ENCODE measurements at places on chromosomes 5 and 9.
A peak's percentile ranks its signal among the peaks of the same experiment; 100 is the strongest.

DNA sequence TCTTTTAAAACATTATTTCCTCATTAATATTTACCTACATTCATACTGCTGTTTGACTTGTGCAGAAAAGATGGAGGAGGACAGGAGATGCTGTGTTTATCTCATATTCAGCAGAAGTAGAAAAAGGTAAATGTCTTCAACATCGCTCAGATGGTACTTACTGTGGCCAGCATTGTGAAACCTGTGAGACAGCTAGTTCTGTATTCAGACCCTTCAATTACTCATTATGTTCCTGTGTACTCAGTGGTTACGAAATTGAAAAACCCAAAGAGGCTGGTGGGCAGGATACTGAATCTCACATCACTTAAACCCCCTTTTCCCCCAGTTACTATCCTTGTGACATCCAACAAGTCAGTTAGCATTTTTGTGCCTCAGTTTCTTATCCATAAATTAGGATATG lies 216.0 kb downstream of the KDM4C start:
- ATAC-seq, result no peak

DNA sequence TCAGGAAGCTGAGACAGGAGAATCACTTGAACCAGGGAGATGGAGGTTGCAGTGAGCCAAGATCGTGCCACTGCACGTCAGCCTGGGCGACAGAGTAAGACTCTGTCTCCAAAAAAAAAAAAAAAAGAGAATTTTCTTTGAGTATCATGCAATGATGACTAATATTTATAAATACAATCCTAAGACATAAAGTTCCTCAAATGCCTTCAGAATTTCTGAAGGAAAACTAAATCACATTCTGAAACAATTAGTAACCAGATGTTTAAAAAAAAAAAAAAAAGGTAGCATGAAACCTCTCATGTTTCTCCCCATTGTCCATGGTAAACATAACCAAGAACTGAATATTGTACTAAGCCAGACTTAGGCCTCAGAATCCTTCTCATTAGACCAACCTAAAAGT lies 23.1 kb downstream of the MLLT3 start:
- no peak for ATAC-seq

DNA sequence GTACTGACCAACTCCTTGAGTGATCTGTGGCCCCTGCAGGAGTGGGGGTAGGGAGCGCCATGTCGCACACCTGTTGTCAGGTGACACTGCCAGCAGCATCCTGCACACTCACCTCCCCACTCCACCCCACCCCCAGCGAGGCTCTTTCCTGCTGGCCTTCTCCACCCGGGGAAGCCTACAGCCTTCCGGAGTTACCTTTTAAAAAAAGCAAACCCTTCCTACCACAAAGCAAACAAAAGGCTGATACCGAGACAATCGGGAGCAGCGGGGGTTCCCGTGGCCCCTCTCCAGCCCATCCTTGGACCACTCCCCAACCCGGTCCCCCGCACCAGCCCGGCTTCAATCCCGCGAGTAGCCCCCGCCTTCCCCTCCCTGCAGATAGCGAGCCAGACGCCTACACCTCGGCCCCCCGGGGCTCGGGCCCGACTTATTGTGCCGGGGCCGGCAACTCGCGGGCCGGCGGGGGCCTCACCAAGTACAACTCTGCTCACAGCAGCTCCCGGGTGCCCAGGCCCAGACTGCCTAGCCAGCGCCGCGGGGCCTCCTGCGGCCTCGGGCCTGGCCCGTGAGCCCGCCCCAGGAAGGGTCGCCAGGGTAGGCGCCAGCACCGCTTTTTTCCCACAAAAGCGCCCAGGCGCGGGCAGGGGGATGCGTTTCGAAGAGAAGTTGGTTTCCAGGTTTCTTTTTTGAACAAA lies 724 bp downstream of the MACROH2A1 start:
- peak; percentile 37 for ATAC-seq

- ATAC-seq, result no peak
Measured at GRCh38 chr5:151199581-151200185, 24.2 kb downstream of the CCDC69 start.

DNA sequence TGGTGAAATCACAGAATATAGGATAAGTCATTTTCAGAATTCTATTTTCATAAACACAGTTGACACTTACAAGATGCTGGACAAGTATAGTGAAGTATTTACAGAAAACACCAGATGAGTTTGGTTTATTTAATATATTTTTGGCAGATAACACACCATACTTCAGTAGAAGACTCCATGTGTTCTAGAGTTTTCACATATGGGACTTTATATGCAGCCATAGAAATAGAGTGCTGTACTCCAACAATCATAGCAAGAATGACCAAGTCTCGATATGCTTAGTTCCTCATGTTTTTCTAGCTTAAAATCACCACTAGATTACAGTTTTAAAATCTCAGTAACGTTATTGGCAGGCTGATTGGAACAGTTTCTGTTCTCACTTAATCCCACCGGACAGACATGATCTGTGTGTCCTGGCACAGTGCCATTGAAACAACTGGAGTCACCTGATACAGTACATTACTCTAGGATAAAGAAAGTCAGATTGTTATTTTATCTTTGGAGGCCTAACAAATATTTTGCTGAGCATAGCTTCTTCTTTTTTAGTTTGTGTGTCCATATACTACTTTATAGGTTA lies 45.8 kb upstream of the ERBIN start:
- no peak for ATAC-seq

DNA sequence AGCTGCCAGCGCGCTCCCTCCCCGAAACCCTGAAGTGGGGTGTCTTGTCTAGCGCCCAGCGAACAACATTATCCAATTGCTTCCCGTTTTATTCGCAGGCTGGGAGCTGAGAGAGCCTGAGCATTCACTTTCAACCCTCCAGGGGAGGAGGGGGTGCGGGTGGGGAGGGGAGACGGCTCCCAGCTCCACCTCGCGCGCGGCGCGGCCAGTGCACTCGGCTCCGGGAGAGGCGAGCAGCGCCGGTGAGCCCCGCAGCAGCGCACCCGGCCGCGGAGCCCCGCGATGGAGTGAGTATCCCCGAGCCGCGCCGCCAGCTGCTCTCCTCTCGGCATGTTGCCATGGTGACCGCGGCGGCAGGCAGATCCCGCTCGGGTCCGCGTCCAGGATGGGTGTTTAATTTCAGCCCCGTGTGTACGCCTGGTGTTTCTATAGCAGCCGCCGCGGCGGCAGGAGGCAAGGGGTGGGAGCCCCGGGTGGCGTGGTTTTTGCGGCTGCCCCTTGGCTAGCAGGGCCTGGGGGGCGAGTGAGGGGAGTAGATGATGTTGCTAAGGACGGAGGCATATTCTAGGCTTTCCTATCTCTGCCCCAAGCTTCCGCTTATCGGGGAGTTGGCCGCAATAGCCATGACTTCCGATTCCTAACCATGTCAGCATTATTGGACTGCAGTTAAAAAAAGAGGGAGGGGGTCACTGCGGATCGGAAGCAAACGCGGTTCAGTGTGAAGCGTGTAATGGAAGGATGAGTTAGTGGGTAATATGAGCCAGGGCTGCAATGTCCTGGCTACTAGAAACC lies 139.2 kb upstream of the PALM2AKAP2 start:
- peak; percentile 77 for ATAC-seq

- ATAC-seq, result peak; percentile 37
Measured at GRCh38 chr5:133371371-133372155, 240.8 kb downstream of the FSTL4 start.

DNA sequence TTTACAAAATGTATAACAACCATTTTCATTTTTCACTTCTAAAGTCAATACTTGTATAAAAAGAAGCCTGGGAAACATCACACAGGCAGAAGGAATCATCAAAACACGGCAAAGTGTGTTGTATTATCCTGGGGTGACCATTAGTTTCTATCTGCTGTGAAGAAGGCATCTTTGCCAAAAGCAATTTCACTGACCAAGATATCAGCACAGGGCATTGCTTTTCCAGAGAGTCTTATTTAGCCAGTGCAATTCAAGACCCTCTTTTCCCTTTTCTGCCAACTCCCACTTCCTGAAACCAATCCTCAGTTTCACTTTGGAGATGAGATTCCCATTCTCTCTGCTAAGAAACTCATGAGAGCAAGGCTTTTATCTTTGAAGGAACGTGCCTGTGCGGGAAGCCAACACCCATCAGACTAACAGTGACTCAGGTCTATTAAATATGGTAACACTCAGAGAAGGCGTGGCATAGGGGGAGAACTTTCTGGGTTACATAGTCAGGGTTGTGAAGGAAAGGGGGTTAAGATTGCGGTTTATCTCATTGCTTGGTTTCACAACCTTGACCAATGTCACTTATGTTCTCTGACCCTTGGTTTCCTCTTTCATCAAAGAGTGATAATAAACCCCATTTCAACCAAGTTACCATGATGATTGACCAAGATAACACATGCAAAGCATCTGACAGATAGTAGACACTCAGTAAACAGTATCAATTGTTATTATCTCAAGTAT lies 666.9 kb upstream of the KLF4 start:
- ATAC-seq, result no peak

GRCh38 chr9:37769995-37770394 lies 14.9 kb downstream of the EXOSC3 start:
- ATAC-seq, result no peak

- peak; percentile 70 for ATAC-seq
Measured at GRCh38 chr9:107228496-107229039, 54.5 kb upstream of the RAD23B start.

DNA sequence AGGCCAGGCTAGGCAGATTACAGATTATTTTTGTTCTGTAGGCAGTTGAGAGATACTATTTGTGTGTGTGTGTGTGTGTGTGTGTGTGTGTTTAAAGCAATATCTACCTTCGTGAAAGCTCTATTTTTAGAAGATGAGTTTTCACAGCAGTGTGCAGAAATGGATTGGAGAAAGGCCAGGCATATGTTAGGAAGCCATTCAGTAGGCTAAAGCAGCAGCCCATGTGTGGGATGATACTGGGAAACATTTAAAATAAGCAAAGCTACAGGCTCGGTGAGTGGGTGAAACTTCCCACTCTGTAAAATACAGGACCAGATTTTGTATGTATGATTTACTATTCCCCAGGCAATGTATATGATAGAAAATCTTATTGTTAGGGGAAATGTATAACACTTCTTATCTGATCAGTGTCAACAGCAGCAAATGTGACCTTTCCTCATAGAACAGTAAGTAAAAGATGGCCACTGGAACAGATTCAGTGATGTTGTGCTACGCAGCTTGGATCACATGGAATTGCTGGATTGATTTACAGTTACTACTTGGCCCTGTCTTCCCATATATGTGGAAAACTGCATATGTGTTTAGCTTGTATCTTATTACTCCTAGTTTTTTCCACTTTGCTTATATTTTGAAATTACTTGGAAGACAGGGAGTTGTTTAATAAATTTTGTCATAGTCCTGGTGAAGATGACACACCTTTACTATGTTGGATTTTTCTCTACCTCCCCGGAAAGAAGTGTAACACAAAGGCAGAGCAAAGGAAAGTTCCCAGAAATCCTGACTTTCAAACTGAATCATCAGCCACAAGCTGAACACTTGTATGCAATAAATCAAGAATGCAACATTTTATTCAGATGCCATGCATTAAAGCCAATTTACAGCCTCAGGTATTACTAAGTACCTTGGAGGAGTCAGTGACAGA lies 1077.7 kb upstream of the SEMA6A start:
- no peak for ATAC-seq

- ATAC-seq, result peak; percentile 36
Measured at GRCh38 chr5:41776435-41776834, 93.8 kb downstream of the OXCT1 start.

DNA sequence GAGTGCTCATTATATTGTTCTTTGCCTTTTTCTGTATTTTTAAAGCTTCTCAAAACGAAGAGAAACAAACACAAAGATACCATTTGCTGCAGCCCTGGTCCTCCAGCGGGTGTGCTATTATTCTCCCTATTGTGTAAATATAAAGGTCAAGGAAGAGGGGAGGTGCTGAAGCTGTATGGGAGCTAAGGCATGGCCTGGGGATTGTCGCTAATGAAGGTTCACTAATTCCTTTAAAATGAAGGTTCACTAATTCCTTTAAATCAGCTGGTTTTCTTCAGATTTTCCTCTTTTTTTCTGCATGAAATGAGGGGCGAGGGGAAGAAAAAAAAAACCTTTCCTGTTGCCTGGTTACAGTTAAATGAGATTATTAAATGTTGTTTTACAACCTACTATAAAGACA lies 74.5 kb upstream of the MAP1B start:
- peak; percentile 39 for ATAC-seq

DNA sequence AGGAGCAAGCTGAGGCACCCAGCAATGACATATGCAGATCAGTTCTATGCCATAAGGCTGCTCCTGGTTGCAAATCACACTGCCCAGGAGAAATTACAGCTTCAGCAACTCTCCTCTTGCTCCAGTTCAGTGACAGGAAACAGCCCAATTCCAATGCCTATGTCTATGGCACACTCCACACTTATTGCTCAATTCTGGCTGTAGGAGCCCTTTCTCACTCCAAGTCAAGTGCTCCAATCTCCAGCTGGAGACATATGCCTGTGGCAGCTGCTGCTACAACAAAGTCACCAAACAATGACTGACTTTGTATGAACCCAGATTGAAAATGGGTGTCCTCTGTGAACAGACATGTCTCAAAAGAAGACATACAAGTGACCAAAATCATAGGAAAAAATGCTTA lies 31.8 kb upstream of the PLCXD3 start:
- no peak for ATAC-seq

DNA sequence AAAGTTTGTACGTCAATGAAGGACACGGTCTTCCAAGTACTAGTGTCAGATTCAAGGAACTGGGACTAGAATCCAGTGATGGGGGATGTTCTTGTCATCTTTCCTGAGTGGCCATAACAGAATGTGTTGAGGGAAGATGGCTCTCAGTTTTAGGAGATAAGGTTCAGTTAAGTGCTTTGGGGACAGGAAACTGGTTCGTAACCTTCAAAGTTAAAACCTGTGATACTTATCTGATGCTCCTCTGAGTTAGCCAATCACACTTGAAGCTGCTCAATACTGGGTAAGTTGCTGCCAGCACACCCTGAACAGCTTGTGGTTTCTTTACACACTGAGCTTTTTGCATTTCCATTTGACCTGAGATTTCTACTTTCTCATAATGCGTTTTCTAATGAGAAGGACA lies 64.4 kb downstream of the PIK3R1 start:
- no peak for ATAC-seq

GRCh38 chr9:20349568-20349967 lies 272.7 kb downstream of the MLLT3 start:
- ATAC-seq, result no peak

GRCh38 chr9:127815512-127816361 lies 13.1 kb downstream of the FPGS start:
- no peak for ATAC-seq

- peak; percentile 93 for ATAC-seq
Measured at GRCh38 chr9:35664531-35665470, at the start of gene ARHGEF39. Gene ARHGEF39, minus strand, starts transcription at chr9:35665195. Its CDS starts 26 bp downstream, at chr9:35665169.

GRCh38 chr5:135110785-135111596 lies 77.0 kb upstream of the PITX1 start:
- ATAC-seq, result no peak
